NCI-H1436 treated with DMSO at 0.1 percent for 48 hours (cell line): ENCODE measurements at places on chromosomes 4 and X.

DNA sequence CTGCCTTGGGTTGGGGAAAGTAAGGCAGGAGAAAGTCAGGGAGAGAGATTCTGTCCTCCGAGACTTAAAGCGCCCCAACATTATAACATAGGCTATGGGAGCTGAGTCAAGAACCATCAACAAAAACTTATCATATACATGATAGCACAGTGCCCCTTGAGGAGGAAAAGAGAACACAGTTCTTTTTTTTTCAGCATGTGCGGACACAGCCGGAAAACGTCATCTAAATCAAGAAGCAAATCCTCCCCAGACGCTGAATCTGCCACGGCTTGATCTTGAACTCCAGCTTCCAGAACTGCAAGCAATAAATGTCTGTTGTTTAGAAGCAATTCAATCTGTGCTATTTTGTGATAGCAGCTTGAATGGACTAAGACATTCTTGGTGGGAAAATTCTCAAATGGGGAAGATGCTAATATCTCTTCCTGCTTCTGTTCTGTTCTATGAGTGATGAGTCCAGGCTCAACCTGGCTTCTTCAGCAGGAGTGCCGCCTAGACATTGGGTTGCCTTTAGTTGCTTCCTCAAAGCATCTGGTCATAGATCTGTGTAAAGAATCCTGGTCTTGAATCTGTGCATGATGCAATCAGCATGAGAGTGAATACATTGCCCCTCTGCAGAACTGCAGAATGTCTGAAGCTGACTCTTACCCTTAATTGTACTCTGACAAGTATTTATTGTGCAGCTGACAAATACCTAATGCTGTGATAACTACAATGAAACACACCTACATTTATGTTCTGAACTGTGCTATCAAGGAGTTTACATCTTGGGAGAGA, 549.8 kb upstream of the PRKX start:
- no peak for DNase-seq

- DNase-seq, result no peak
These were observed 92.0 kb upstream of the CBR4 start for GRCh38 chr4:169102026-169102425.

- DNase-seq, result no peak
These were observed 85.3 kb downstream of the GATB start for GRCh38 chr4:151675411-151675971.

GRCh38 chr4:111952688-111953087, 192.6 kb upstream of the FAM241A start:
- DNase-seq, result no peak

GRCh38 chr4:169315530-169316343, 45.0 kb upstream of the SH3RF1 start:
- DNase-seq, result peak; percentile 6

DNA sequence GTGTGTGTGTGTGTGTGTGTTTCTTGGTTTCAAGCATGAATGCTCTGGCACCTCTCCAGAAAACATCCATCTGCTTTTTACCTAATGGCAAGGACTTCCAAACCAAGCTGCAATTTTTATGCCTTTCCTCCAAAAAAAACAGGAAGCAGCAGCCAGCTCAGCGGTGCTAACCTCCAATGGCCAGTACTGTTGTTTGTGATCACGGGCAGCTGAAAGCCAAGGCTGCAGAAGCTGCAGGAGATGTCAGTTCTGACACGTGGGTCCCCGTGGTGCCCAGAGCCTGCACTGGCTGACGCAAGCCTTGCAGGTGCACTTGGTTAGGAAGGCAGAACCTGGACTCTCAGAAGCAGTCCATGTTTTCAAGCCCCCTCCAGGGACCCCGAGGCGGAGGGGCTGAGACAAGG, 313.6 kb upstream of the DDX53 start:
- DNase-seq, result peak; percentile 37

DNA sequence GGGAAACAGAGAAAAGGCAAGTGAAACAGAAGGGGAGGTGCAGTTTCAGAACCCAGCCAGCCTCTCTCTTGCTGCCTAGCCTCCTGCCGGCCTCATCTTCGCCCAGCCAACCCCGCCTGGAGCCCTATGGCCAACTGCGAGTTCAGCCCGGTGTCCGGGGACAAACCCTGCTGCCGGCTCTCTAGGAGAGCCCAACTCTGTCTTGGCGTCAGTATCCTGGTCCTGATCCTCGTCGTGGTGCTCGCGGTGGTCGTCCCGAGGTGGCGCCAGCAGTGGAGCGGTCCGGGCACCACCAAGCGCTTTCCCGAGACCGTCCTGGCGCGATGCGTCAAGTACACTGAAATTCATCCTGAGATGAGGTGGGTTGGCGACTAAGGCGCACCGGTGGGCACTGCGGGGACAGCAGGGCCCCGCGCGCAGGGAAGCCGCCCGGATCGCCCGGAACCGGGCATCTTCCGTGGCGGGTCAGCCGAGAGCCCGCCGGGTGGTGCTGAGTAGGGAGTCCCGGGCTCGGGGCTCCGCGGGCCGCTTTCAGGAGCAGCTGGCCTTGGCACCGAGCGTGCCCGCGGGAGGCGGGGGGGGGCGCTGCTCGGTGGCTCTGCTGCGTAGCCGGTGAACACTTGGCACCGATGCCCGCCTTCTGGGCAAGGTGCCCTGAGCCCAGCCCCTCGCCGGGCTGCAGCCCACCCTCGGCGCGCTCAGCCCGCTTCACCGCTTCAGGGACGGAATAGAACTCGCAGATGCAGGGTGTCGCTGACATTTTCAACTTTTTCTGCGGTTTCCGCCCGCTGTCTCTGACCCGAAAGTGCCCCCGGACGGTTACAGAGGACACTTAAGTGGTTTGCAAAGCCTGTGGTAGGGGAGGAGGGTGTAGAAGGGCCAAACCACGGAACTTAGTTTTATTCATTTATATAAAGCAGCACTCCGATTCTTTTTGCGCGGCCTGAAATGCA, at the start of gene CD38:
TSS of gene CD38 (plus strand) at position 40 of the 953 bp plus-strand sequence. CDS start at position 127, 87 bp downstream.
- DNase-seq, result no peak

- DNase-seq, result no peak
These were observed 146.7 kb downstream of the KCNIP4 start for GRCh38 chr4:21801661-21802385.

DNA sequence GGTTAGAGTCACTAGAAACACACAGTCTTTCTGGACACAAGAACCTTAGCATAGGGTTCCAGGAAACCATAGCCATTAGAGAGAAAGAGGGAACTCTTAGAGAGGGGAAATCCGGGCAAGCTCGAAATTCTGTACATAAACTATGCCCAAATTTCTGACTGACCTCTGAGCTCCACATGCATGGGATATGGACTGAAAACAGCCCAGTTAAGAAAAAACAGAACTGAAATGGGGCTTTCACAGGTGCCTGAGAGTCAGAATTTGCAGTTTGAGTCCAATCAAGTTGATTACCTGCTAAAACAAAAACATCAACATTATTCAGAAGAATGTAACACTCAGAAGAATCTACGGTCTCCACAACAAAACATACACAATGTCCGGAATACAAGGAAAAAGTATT, 13.1 kb downstream of the DCHS2 start:
- no peak for DNase-seq

GRCh38 chrX:56744996-56745395, 16.0 kb downstream of the NBDY start:
- DNase-seq, result no peak

- no peak for DNase-seq
These were observed 36.7 kb downstream of the SMPX start for GRCh38 chrX:21721195-21721594.

DNA sequence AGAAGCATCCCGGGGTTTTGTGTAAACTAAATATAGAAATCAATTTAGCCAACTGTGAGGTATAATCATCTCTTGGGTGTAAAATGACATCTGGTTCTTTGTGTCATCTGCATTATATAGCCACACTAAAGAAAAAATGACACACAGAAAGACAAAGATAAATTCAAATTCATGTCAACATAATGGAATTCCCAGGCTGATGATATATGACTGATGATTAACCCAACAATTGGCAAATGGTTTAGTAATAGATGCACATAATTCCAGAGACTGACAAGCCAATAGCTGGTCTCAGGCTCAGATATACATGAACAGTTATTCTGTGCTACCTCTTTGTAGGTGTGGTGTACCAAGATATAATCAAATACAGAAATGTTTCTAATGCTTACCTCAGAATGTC, 375.4 kb upstream of the PITX2 start:
- no peak for DNase-seq

DNA sequence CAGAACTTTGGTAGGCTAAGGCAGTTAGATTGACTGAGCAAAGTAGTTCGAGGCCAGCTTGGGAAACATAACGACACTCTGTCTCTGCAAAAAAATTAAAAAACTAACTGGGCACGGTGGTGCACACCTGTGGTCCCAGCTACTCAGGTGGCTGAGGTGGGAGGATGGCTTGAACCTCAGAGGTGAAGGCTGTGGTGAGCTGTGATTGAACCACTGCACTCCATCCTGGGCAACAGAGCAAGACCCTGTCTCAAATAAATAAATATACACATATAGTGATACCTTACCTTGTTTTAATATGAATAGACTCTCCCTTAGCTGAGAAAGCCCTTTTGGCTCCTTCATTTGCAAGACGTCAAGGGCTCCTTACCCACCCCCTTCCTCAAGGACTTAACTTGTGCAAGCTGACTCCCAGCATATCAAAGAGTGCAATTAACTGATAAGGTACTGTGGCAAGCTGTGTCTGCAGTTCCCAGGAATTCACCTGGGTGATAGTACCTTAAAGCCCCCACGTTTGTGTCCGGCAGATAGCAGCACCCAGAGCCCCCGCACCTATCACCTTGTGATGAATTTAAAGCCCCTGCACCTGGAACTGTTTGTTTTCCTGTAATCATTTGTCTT, 655.6 kb upstream of the GALNTL6 start:
- no peak for DNase-seq

- DNase-seq, result no peak
These were observed 447.1 kb downstream of the MID1IP1 start for GRCh38 chrX:39248330-39248729.

DNA sequence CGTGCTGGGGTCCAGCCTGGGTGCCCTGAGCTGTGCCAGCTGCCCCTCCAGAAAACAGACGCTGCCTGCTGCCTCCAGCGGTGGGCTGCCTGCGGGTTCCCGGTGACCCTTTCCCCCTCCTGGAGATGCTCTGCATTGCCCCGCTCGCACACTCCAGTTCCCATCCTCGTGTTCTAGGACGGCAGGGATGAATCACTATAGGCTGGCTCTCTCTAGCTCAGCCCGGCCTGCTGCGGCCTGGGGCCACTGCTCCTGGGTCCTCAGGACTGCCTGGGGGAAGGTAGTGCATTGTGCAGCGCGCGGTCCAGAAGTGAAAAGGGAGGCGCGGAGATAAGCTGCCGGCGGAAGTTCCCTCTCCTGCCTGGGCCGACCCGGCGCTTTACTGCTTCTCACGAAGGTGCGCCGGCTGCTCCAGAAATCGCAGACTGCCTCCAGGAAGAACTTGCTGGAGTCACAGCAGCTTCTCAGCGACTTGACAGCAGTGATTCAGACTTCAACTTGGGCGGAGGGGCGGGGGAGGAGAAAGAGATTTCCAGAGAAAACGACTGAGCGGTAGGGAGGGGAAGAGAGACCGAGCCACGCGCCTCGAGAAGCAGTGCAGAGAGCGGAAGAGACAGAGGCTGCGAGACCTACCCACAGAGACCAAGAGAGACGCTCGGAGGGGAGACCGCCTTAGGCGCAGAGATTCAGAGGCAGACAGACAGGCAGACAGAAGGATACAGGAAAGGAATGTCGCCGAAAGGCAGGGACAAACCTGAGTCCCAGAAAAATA, 6.7 kb upstream of the MSX1 start:
- DNase-seq, result no peak

GRCh38 chr4:13294961-13295605, 189.1 kb downstream of the RAB28 start:
- no peak for DNase-seq

DNA sequence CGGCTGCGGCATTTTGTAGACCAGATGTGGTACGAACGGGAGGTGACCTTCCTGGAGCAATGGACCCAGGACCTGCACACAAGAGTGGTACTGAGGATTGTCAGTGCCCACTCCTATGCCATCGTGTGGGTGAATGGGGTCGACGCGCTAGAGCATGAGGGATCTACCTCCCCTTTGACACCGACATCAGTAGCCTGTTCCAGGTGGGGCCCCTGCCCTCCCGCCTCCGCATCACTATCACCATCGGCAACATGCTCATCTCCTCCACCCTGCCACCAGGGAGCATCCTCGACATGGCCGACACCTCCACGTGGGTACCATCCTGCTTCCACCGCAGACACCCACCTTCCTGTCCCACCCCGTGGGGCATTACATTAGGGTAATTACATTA, 46.2 kb downstream of the SMARCA5 start:
- DNase-seq, result no peak

DNA sequence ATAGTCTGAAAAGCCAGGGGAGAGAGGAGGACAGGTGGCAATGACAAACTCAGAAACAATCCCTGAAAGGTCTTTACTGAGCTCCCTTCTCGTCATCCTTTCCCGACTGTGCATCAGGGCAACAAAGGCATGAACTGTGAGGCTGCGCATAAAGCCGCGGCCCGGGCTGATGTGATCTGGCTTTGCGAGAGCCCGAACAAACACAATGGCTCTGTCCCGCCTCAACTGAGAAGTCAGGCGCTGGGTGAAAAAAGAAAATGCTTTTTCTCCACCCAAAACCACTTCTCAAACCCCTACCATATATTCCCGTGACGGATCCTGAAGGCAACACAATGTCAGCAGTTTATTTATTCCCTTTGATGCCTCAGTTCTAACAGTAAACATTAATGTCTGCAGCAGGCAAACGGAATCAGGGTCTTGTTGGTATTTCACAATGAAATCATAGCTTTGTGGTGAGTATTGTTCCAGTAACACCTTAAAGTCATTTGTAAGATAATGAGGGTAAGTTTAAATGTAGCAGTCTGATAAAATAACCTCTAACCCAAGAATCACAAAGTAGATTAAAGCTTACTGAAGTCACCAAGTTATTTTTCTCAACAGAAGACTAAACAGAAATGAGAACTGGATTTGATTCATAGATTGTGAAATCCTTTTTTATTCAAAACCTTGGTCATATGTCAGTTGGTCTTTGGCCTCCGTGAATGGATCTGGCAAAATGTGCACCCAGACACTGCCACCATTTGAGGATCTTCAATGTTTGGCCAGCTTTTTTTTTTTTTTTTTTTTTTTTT, 67.4 kb downstream of the APBB2 start:
- no peak for DNase-seq

DNA sequence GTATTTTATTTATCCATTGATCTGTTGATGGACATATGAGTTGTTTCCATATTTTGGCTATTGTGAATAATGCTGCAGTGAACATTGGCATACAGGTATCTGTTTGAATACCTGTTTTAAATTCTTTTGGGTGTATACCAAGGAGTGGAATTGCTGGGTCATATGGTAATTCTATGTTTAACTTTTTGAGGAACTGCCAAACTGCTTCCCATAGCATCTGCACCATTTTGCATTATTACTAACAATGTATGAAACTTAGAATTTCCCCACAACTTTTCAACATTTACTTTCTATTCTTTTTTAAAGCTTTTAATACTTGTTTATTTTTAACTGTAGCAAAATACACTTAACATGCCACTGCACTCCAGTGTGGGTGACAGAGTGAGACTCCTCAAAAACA, 57.0 kb upstream of the MSN start:
- no peak for DNase-seq

GRCh38 chr4:37795581-37796195, 30.8 kb upstream of the PGM2 start:
- no peak for DNase-seq
